ENCODE measurements at places on chromosomes 5 and 9.

- no peak for DNase-seq
These were observed 125.9 kb downstream of the RGS3 start for GRCh38 chr9:113589407-113589806.

GRCh38 chr5:179795863-179796833, 2.4 kb downstream of the LTC4S start:
- DNase-seq = peak; percentile 85

DNA sequence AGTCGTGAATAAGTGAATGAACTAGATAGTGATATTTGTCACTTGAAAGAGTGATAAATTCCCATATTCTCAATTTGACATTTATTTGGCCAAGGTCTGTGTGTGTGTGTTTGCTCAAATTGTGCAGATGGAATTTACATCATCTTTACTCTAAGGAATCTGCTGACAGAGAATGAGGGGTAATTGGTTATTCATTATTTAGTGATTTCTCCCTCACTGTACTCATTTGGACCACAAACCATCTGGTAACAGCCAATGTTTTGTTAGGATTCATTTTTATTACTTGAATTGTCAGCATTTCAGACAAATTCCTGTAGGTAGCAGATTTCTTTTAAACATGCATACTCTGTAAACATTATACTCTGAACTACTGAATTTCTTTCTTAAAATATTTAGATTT, 15.6 kb downstream of the VCAN start:
- no peak for DNase-seq

DNA sequence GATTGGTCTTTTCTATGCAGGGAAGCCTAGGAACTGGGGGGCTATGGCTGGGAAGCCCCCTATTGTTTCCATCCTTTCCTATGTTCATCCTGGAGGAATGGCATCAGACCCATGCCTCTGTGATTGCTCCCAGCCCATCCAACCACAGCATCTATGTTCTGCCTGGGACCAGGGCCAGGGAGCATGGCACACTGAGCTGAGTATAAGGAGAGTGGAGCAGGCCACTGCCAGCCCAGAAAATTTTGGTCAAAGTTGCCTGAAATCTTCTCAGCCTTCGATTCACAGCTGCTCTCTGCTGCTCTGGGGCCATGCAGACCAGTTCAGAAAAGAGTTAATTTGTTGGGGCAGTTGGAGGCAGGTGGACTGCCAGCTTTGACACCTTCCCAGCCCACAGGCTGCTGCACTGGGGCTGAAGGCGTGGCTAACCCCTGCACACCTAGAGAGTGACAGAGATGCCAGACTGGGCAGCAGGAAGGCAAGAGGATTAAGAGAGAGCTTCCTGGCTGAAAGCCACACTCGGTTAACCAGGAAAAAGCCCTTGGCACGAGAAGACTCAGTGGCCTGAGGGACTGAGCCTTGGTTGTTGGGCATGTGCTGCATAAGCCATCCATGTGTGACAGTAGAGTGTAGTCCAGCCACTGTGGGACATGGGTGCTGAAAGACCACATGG, 12.1 kb downstream of the TGFBI start:
- no peak for DNase-seq

GRCh38 chr9:117153021-117153420, 261.8 kb downstream of the ASTN2 start:
- DNase-seq = no peak

DNA sequence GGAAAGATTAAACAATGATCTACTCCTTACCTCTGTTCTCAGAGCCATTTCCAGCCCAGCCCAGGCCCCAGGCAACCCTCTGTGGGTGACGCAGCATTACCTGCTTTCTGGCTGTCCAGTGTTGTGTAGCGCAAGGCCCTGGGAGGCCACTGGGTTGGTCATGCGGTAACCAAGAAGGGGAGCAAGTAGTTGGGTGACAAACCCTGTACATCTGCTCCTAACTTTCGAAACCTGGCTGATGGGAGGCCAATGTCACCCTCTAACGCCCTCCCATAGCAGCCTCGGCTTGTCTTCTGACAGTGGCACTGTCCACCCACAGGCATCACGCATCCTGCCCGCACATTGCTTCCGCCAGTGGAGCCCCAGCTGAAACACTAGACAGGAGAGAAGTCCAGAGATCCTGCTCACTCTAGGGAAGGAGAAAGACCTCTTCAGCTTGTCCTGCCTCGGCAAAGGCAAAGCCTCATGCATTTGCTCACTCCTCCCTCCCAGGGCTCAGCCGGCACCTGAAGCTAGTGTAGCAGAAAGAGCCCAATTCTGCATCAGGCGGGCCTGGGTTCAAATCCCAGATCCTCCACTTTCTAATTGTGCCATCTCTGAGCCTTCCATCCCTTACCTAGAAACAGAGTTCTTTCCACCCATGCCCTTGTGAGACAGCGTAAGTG, 94.6 kb downstream of the ADAMTS2 start:
- DNase-seq = no peak

- no peak for DNase-seq
These were observed 216.3 kb upstream of the ADRA1B start for GRCh38 chr5:159700016-159700415.

- DNase-seq = no peak
These were observed 55.0 kb downstream of the C9orf57 start for GRCh38 chr9:72005451-72005850.

GRCh38 chr9:115006660-115007059, 76.3 kb upstream of the TNFSF8 start:
- DNase-seq = no peak

DNA sequence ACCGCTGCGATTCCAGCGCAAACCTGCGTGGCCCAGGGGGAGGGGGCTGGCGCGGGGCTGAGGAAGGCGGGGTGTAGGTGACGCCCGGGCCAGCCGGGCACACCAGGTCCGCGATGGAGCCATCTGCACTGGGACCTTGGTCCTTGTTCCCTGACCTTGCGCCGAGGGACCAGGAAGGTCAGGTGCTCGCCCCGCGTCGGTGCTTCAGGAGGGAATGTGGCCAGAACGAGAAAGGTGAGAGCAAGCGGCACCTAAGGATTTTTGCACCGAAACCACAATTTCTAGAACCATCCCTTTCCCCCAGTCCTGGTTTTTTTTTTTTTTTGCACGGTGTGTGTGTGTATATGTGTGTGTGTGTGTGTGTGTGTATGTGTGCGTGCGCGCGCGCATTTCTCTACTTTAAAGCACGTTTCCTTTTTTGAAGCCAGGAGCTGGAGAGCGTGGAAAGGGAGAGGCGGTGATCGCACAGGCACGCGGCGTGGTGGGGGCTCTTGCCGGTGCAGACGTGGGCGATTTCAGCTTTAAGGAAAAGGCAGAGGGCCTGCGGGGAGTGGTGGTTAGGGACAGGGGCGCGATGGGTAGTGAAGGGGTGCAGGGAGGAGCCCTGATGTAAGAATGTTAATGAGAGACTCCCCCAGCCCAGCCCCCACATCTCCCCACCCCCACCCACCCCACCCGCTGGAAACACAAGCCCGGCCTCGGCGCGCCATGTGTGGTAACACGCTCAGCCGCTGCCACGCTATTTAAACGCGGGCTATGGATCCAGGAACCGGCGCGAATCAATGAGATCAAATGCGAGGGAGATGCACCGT, at the start of gene NPR3:
Gene NPR3 (plus strand): TSS at position 772 of the 812 bp plus-strand sequence. CDS start 456 bp downstream, outside the sequence.
- DNase-seq = peak; percentile 39

DNA sequence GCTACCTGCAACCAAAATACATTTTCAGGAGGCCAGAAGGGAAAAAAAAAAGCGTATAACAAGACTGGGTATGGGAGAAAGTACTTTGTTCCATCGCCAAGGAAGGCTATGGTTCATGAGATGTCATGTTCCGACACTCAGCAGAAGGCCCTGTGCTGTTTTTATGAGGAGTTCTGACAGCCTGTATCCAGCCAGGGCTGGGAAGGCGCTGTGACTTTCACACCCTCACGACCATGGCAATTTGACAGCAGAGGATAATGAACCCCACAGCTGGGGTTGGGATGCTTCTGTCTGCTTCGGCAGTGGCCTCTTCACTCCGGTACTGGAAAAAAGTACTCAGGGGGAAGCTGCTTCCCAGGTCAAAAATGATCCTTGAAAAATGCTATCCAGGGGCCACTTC, 154.4 kb downstream of the PRELID2 start:
- DNase-seq = no peak

- peak; percentile 81 for DNase-seq
These were observed 317.0 kb upstream of the ADCY2 start for GRCh38 chr5:7078901-7079300.

DNA sequence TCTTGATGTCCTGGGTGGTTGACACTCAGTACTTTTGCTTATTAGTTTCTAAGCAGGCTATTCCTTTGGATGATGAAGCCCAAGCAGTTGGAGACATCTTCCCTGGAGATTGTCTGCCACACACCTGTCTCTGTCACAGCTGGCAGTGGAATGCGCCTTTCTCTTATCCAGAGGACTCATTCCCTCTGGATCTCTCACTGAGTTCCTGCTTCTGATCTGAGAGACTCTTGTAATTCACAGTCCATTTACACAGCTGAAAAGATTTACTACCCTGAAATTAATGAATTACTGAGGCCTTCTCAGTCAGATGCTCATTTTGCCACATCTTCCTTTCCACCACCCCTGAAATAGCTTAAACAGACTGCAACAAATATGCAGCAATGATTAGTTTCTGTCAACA, 15.9 kb downstream of the TAL2 start:
- DNase-seq = peak; percentile 68
